ENCODE measurements at places on chromosomes 12 and 14. TPM values are rescaled to one million over a fixed set of nuclear protein-coding genes. Genes with fewer than 3 reads are reported as not detected.

GRCh38 chr14:38696925-38697324, 406.1 kb downstream of the SEC23A start:
- DNase-seq, result no peak

GRCh38 chr14:101834800-101835547, 73.5 kb downstream of the PPP2R5C start:
- DNase-seq, result no peak

DNA sequence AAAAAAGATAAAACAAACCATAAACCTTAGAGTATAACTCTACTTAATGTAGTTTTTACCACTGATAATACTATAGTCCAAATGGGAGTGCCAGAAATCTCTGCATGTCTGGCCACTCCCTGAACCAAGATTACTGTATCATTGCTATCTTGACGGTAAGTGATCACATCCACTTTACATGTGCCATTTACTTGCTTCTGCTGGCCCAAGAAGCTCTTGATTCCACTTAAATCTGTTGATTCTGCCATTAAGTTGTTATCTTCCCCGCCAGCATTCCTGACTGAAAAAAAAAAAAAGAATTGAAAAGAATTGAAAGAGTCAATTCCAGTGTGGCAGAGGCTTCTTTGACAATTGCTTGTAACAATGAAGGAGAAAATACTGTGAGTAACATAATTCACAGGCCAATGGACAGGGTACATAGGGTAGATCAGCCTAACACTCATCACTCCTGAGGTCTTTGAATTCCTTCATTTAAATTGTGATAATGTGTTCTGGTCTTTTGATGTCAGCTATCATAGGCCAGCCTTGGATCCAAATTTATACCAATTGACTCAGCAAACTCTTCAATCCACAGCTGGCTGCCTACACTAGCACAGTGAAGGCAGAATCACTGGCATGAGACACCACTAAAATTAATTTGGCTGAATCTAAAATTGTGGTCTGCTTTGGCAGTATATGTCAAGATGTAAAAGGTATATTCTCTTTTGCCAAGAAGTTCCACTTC, 665.2 kb upstream of the FLRT2 start:
- no peak for DNase-seq

- DNase-seq, result no peak
Measured at GRCh38 chr14:93133464-93133863, 17.7 kb upstream of the ITPK1 start.

- DNase-seq, result no peak
Measured at GRCh38 chr14:90375934-90376333, 20.9 kb upstream of the CALM1 start.

DNA sequence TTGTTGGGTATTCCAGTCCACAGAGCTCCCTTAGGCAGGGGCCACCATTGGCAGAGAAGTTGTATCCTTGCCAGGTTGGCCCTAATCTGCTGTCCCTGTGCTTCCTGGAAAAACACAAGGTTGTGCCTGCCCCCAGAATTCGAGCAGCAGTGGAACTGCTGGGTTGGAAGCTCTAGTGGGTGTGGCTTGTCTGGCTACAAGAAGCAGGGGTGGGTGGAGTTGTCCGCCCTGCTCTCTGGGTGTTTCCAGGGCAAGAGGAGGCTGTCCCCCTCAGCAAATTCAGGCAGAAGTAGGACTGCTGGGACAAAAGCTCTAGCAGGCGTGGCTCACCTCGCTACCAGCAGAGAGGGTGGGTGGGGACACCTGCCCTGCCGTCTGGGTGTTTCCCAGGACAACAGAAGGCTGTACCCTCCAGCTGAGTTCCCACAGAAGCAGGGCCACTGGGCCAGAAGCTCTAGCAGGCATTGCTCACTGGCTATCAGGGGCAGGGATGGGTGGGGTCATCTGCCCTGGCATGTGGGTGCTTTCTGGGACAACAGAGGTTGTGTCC, 72.8 kb upstream of the NPAS3 start:
- DNase-seq, result no peak

The SLC6A15 gene
- total RNA-seq, result 14.9 TPM

The CHST11 gene
- total RNA-seq, result 27.2 TPM

The LGR5 gene
- not detected for total RNA-seq

The KRT6C gene
- not detected for total RNA-seq
